ENCODE measurements at places on chromosomes 16 and 17.
A peak's percentile ranks its signal among the peaks of the same experiment; 100 is the strongest.

DNA sequence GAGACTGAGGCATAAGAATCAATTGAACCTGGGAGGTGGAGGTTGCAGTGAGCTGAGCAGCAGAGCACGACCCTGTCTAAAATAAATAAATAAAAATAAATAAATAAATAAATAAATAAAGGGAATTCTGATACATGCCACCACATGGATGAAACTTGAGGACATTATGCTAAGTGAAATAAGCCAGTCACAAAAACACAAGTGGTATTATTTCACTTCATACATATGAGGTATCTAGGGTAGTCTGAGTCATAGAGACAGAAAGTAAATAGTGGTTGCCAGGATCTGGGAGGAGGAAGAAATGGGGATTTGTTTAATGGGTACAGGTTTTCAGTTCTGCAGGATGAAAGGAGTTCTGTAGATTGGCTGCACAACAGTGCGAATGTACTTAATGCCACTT is 16.3 kb downstream of the PIPOX start:
- DNase-seq, result peak; percentile 53

- no peak for DNase-seq
These were observed 427 bp upstream of the MMP28 start for GRCh38 chr17:35795871-35796265.

DNA sequence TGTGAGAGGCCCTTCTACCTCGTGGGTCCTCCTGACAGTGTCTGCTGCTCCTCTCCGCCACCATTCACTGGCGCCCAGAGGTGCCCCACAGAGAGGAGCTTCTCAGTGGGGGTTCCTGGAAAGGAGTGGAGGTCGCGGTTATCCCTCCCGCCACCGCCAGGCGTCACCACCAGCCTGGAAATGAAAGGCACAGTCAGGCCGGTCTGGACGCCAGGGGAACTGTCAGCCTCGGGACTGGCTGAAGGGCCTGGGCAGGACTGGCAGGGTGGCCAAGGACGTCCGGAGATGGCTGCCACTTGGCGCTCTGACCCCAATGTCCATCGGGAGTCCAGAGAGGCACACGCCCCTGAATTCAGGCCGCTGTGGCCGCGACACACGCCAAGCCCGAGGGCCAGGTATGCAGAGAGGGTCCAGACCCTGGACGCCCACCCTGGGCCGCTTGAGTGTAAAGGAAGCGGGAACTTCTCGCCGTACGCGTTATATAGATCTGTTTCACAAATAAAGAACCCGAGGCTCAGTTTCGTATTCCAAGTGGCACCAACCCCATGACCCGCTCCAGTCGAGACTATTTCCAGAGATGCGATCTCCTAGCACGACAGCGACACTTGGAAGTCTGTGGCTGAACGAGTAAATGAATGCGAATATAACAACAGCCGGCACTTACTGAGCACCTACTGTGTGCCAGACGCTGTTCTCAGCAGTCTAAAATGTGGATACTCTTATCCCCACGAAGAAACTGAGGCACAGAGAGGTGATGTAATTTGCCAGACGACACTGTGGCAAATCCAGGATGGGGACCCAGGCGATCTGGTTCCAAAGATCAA is 7.6 kb upstream of the NXPH3 start:
- peak; percentile 90 for DNase-seq

GRCh38 chr16:89738072-89738377 is 16.7 kb downstream of the ZNF276 start:
- DNase-seq, result no peak

DNA sequence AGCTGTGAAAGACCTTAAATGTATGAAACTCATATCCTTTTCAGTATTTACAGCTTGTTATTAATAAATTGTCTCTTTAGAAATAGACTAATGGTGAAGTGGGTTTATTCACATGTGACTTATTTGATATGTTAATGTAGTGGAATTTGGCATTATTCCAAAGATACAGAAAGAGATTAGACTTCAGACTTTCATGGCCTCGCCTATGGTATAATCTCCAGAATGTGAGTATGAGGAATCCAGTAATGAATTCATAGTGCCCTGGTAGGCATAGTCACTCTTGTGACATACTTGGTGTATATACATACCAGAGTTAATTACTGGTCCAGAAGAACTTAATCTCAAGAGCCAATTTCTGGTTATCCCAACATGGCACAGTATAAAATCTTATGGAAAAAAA is 72.7 kb downstream of the OMG start:
- DNase-seq, result no peak

- peak; percentile 94 for DNase-seq
These were observed at the start of gene ROGDI for GRCh38 chr16:4801962-4802658. Gene ROGDI, minus strand, starts transcription at chr16:4802633. Its CDS starts 62 bp downstream, at chr16:4802571.

- no peak for DNase-seq
These were observed 227.3 kb downstream of the COPRS start for GRCh38 chr17:31631766-31632165.

GRCh38 chr16:29977063-29977825 is 3.6 kb downstream of the TAOK2 start:
- no peak for DNase-seq

DNA sequence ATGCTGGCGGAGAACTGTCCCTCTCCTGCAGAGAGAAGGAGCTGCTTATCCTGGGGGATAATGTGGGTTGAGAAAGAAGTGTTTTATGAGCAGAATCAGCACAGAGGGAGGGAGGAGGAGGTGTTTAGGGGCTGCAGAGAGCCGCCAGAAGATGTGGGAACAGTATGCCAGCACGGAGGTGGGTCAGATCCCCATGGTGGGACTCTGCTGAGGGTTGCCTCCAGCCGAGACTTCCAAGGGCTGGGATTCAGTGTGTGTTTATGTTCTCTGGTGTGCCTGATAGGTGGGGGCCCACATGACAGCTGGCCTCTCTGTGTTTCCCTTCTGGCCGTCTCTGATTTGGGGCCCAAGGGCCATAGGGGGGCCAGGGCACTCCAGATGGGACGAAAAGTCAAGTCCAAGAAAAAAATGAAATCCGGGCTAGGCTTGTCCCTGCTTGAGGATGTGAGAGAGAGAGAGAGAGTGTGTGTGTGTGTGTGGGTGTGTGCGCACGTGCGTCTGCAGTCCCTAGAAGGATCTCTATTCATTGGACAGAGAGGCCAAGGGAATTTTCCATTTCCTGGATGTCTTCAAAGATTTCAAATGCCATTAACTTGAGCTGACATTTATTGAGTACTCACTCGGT is 21.6 kb downstream of the PRKCB start:
- no peak for DNase-seq

DNA sequence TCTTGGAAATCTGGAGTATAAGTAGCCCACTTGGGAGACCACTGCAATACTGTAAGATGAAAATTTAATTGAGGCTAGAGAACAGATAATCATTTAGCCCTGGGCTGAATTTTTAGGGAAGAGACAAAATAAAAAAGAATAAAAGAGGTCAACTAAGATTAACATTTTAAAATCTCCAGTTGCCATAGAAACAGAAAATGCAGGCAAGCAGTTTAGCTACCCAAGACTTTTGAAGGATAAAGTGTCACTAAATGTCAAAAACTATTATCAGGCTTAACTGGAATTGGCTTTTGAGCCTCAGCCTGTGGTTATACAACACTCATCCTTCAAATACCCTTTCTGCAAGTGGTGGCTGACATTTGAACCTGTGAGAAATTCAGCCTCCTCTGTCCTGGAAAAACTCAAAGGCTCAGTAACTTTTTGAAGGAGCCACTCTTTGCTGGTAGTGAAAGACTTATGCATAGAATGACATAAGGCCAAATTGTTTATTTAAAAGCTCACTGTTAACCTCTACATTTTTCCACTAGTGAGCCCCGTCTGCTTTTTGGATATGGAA is 220.7 kb upstream of the KCNJ16 start:
- DNase-seq, result no peak

- no peak for DNase-seq
These were observed 12.0 kb upstream of the KRT19 start for GRCh38 chr17:41539979-41540701.

DNA sequence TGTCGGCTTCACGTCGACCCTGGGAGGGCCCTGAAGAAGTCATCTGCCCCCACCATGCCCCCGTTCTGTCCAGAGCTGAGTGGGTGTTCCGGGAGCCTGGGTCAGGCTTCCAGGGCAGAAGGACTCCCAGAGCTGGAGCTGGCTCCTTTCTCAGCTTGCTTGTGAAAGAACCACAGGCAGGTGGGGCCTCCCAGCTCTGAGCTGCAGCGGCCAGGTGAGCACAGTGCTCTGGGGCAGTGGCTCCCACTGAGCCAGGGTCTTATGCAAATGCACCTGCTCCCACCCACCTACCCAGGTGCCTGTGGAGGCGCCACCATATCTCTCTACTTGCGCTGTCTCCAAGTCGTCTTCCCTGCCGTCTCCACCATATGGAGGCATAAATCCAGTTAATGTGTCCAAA is 140.0 kb upstream of the RPL38 start:
- no peak for DNase-seq

DNA sequence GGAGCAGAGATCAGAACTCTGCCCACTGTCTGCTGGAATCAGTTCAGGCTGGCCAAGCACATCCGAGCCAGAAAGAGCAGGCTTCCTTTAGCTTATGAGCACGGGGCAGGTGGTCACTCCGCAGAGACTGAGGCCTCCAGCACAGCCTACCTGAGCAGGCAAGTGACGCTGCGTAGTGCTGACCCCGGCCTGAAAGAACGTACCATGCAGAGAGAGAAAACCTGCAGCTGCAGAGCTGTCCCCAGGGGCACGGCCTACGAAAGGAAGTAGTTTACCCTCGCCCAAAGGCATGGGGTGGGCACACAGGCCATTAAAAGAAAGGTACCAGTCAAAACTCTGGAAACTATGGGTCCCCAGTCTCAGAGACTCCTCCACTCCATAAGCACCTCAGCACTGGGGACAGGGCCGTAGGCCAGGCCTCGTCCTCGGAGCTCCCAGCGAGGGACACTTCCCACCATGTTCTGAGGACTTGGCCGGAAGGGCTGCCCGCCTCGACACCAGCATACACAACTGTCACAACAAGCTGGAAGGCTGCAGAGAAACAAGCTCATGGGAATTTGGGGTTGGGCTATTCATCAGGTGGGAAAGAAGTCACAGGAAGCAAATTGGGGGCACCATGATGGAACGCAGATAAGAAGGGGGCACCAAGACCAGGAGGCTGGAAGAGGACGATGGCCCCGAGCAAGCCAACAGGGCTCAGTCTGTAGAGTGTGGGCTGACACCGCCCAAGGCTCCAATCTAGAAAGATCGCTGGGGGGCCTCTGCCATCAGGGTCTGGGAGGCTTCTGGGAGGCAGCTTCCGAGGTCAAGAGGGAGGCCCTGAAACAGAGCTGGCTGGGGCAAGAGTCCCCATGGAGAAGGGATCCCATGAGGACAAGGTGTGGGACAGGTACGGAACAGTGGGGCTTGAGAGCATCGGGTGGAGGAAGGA is 21.2 kb downstream of the MEAK7 start:
- no peak for DNase-seq

- DNase-seq, result no peak
These were observed 19.0 kb downstream of the LMF1 start for GRCh38 chr16:951660-952301.

- DNase-seq, result peak; percentile 86
These were observed 50.0 kb upstream of the STH start for GRCh38 chr17:45948881-45949624.

DNA sequence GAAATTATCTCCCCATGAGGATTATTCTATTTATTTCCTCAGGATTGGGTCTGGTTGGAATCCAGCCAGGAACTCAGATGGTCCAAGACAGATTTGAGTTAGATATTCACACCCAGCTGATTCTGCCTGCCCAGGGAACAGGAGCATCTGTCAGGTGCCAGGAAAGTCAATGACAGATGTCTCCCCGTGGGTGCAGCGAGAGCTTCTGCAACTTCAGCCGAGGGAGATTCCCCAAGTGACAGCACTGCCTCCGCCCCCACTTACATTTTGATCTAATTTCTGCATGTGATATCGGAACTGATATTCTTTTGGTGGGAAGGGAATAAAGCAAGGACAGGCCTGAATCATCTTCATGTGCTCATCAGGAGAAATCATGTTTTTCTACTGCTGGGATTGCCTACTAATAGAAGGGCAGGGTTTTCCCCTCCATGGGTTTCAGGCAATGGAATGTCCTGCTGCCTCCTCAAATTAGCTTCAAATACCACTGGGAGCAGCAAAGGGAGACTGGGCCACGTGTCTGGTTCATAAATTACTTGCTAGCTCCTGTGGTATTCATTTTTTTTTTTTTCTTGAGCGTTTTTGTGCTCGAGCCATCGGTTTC is 15.7 kb upstream of the DHX8 start:
- DNase-seq, result no peak

GRCh38 chr16:68954911-68955635 is 111.7 kb downstream of the TANGO6 start:
- DNase-seq, result no peak

- no peak for DNase-seq
These were observed 29.4 kb downstream of the ADAM11 start for GRCh38 chr17:44788139-44788538.

- no peak for DNase-seq
These were observed 12.7 kb upstream of the MLKL start for GRCh38 chr16:74713325-74713724.

- DNase-seq, result no peak
These were observed at the start of gene CARD14 for GRCh38 chr17:80169784-80170500. Gene CARD14, plus strand, starts transcription at chr17:80170030. Its CDS starts 11,409 bp downstream, at chr17:80181439.

- no peak for DNase-seq
These were observed 28.5 kb downstream of the IL21R start for GRCh38 chr16:27430512-27430911.

GRCh38 chr17:62822080-62822904 is 14.2 kb upstream of the MARCHF10 start:
- peak; percentile 81 for DNase-seq

DNA sequence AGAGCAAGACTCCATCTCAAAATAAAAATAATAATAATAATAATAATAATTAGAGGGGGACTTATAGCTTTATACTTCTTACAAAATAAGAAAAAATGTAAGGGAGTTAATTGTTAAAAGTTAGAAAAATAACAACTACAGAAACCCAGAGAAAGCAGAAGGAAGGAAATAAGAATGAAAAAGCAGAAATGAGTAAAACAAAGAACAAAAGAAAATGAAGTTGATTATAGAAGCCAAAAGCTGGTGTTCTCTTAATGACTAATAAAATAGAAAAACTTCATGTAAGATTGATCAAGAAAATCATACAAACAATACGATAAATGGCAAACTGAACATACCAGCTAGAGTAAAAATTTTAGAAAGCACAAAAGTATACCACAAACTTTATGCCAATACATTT is 6.8 kb upstream of the NSMCE1 start:
- no peak for DNase-seq

DNA sequence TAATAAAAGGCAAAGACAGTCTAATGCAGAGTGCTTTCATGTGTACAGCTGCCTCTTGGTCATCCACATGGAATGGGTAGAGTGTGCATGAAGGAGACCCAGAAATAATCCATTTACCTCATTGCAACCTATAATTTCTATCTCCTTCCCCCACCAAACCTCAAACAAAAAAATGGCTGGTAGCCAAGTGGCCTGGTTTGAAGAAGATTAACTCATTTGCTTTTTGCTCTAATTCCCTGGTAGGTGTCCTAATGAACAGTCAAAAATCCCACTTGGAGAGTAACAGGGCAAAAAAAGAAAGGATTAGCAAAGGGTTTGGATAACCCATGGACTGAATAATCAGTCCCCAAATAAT is 13.0 kb upstream of the LYRM9 start:
- no peak for DNase-seq

DNA sequence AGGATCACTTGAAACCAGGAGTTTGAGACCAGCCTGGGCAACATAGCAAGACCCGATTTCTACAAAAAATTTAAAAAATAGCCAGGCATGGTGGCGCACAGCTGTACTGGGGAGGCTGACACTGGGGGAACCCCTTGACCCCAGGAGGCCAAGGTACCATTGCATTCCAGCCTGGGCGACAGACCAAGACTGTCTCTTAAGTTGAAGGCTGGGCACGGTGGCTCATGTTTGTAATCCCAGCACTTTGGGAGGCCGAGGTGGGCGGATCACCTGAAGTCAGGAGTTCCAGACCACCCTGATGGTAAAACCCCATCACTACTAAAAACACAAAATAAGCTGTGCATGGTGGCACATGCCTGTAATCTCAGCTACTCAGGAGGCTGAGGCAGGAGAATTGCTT is 74.9 kb downstream of the LITAF start:
- no peak for DNase-seq
